ENCODE measurements at places on chromosomes 7 and 10.

DNA sequence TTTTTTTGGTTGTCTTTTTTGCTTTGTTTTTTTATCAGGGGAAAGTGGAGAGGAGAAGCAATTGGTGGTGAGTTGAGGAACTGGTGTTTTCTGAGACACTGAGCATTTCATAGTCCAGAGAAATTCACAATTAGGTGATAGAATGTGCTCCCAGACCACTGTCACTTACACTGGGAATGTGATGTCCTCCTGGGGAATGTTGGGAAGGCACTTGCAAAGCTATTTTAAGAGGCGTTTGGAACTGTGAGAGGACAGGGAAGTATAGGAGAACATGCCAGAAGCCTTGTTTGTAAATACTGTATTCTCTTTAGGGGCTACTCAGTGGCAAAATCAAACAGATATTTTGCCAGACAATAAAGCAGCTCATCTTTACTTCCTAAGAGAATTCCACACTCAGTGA is 16.0 kb downstream of the CHRM2 start:
- no peak for DNase-seq

DNA sequence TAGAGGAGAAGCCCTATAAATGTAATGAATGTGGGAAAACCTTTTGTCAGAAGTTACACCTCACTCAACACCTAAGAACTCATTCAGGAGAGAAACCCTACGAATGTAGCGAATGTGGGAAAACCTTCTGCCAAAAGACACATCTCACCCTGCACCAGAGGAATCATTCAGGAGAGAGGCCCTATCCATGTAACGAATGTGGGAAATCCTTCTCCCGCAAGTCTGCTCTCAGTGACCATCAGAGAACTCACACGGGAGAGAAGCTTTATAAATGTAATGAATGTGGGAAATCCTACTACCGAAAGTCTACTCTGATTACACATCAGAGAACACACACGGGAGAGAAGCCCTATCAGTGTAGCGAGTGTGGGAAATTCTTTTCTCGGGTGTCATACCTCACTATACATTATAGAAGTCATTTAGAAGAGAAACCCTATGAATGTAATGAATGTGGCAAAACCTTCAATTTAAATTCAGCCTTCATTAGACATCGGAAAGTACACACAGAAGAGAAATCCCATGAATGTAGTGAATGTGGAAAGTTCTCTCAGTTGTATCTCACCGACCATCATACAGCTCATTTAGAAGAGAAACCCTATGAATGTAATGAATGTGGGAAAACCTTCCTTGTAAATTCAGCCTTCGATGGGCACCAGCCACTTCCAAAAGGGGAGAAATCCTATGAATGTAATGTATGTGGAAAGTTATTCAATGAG is 18.9 kb downstream of the RBAK start:
- DNase-seq = no peak

GRCh38 chr7:3094701-3095445 is 51.2 kb upstream of the CARD11 start:
- no peak for DNase-seq

GRCh38 chr7:149819141-149819960 is 18.8 kb upstream of the ZNF862 start:
- DNase-seq = no peak

- no peak for DNase-seq
These were observed 409.1 kb downstream of the GPAM start for GRCh38 chr10:111774486-111774885.

- DNase-seq = no peak
These were observed 403.5 kb upstream of the ANKRD30A start for GRCh38 chr10:36721871-36722270.

- no peak for DNase-seq
These were observed 258.5 kb downstream of the HDAC9 start for GRCh38 chr7:18753972-18754610.

- DNase-seq = no peak
These were observed 531.3 kb upstream of the LRRTM3 start for GRCh38 chr10:66394342-66395063.

DNA sequence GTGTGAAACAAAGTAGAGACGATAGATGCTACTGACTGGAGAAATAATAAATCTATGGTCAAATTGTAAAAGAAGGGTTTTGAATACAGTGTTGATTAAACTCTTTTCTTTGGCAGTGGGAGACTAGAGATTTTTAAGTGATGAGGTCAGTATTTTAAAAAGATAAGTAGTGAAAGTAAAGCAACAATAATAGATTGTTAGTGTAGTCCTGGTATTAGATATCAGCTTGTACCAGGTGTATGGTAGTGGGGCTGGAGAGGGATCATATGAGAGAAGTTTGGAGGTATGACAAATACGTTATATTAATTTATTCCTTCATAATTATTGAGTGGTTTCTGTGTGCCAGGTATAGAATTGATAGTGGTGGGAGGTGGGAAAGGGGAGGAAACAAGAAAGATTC is 25.2 kb downstream of the PHTF2 start:
- DNase-seq = no peak

DNA sequence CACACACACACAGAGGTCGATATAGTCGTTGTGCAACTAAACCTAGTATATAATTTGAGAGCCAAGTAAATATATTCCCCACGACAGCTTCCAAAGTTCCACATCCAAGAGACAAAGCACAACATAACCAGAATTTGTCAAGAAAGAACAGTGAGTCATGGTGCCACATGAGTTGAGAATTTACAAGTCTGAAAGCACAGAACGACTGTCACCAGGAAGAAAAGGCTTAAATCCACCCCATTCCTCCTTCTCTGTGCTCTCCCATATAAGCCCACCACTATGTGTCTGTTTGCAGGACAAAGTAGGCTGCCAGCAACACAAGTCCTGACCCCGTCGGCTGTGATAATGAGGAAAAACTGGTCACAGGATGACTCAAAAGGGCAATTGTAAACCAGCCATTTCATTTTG is 32.8 kb downstream of the GSAP start:
- peak; percentile 32 for DNase-seq

- peak; percentile 74 for DNase-seq
These were observed 59.2 kb downstream of the ANLN start for GRCh38 chr7:36448781-36449379.

DNA sequence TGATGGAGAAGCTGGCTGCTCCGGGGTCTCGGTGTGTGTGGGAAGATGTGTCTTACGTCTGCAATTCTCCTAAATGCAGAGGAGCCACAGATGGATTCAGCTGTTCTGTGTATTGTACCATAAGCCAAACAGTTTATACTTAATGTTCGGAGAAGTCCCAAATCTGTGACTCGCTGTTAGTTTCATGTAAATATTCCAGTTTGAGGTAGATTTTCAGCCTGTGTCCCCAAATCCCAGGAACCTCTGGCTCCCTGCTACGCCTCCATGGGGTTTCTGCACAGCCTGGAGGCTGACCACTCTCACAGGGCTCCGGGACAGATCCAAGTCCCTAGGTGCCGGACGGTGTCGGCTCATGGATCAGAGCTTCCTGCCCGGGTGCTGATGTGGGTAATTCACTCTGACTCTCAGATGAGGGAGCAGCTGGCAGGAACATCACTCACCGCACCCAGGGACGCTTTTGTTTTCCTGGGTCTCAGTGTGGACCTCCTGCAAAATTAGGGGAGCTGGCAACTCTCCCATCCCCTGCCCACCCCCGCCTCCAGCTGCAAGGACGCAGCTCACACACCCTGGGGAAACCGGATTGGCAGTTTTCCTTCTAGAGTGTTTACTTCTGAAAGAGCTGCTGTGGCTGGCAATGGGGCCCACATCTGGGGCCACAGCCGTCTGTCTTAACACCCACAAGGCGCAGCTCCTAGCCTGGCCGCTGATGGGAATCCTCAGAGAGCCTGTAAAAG is 421.1 kb upstream of the FOXK1 start:
- DNase-seq = peak; percentile 50

GRCh38 chr10:3971713-3972112 is 186.7 kb upstream of the KLF6 start:
- no peak for DNase-seq

DNA sequence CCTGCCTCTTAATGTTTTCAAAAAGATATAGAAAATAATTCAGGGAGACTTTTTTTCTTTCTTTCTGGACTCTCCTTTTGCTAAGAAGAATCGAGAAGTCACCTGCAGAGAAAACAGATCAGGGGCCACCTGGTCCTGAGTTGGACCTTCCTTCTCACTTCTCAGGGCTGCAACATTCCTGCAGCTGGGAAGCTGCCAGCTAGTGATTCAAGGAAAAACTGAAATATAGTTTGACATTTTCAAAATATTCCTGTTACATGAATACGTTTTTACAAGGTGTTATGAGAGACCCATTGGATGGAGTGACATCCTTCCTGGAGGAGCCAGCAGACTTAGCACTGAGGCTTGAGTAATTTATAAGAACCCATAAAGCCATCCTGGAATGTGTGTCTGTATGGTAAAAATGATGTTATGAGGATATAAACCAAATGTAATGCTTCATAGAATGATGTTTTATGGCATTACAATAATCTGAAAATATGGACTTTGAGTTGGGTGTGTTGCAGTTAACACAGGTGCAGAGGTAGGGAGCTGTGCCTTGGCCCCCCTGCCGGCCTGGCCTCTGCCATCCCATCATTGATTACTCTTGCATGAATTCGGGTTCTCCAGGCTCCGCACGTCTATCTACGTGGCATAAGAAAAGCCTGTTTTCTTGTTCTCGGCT is 149.7 kb downstream of the PAXIP1 start:
- DNase-seq = no peak

GRCh38 chr7:133545618-133546017 is 292.7 kb downstream of the EXOC4 start:
- DNase-seq = no peak

DNA sequence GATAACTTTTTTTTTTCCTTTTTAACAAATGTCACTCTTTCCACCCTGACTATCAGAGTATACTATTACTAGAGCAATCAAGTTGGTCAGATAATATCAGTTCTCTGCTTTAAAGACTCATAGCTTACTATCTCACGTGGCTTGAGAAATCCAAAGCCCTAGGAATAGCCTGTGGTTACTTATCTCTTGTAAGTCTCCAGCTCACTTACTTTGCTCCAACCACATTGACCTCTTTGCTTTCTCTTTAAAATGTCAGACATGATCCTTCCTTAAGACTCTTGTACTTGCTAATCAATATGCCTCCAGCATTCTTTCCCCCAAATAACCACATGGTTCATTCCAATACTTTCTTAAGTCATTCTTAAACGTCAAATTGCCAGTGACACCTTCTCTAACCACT is 1292.2 kb downstream of the REEP3 start:
- DNase-seq = no peak

- DNase-seq = peak; percentile 66
These were observed 21.4 kb downstream of the KCP start for GRCh38 chr7:128889121-128889520.

DNA sequence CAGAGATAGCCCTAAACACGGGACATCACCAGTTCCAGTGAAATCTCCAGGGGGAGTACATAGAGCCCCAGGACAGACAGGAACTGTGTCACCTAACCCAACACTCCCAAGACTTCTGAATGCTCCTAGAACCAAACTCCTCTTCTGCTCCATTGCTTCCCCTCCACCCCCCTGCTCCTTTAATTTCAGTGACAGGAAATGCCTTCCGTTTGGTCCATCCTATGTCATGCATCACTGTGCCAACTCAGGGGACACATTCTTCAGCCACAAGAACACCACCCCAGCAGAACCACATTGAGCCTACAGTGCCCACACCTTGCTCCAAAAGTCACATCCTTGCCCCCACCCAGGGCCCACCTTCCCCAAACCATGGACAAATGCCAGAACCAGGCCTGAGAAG is 100.5 kb downstream of the KCNMA1 start:
- DNase-seq = no peak

- DNase-seq = no peak
These were observed 13.8 kb upstream of the HDAC9 start for GRCh38 chr7:18481776-18482175.

DNA sequence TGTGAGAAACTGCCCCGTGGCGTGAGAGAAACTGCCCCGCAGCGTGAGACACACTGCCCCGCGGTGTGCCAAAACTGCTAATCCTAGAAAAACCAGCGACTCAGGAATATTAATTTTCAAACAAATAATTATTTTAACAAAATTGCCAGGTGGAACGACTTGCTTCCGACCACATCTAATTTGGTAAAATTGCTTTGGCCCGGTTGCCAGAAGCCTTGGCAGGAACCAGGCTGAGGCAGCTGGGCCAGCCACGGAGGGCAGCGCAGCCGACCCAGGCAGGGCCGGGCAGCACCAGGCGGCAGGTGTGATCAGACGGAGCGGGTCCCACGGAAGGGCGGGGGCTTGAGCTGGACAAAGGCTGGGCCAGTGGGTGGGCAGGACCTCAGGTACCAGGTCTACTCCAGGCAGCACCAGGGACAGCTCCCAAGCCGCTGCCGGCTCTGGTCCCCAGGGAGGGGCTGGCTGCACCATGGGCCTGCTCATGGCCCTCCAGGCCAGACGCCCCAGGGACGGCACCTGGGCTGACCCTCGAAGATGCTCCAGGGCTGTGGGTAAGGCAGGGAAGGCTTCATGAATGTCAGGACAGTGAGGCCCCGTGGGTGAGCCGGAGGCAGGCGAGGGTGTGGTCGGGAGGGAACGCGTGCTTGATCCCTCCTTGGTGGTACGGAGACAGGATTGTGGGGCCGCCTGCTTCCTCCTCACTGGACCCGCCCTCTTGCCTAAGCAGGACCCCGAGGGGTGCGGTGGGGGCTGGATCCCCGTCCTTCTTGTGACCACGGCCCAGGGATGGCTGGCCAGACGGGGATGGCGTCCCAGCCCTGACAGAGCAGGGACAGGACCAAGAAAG is 7.7 kb upstream of the ADGRA1 start:
- DNase-seq = no peak

Measured in osteoblast (primary cell).